CD4-positive, alpha-beta T cell treated with Interleukin-6 at 100 ng/mL for 8 hours (primary cell): ENCODE measurements at places on chromosomes 7 and 10.

GRCh38 chr10:30940256-30940655, 91.4 kb downstream of the ZNF438 start:
- no peak for DNase-seq

GRCh38 chr10:119238577-119238976, 31.2 kb downstream of the GRK5 start:
- no peak for DNase-seq

GRCh38 chr7:131653418-131654248, 97.2 kb upstream of the PODXL start:
- no peak for DNase-seq

DNA sequence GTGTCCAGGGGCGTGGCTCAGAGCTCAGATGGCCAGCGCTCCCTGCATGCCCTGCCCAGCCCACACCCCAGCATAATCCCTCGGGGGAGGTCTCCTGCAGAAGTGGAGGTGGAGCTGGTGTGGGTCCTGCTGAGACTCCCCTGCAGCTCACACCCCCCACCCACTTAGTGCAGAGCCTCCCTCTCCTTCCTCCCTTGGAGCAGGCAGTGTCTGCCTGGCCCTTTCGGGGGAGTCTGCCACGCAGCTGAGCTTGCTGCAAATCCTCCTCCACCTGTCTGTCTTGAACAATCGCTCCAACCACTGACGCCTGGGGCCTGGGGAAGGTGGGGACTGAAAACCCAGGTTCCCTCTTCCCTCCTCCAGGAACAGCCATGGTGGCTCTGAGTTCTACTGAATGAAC, 219.7 kb upstream of the PPP2R2D start:
- no peak for DNase-seq

- no peak for DNase-seq
Observed at GRCh38 chr7:71430246-71430645, 298.3 kb downstream of the GALNT17 start.

DNA sequence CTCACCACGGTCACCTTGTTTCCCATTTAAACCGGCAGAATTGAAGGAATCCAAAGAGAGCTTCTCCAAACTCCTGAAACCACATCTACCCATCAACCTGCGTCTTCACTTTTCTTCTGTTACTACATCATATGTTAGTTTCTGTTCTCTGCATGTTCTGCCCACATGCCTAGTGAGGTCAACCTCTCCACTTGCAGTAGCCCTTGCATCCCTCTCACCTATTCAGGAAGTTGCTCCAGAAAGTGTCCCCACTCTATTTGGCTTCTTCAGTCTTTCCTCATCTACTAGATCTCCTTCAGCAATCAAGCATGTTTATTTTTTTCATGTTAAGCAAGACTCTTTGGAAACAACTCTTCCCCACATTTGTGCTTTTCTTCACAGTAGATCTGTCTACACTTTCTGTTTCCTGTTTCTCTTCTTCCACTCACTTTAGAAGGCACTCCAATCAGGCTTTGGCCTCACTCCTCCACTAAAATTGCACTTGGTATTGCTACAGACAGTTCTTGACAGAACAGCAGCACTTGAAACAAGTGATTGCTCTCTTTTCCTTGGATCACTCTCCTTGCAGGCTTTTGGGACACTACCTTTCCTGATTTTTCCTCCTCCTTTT, 7.5 kb downstream of the SAMD9L start:
- DNase-seq, result no peak

- no peak for DNase-seq
Observed at GRCh38 chr7:149409895-149410294, 51.0 kb downstream of the ZNF777 start.

- DNase-seq, result no peak
Observed at GRCh38 chr7:155590215-155591018, 44.1 kb upstream of the CNPY1 start.

DNA sequence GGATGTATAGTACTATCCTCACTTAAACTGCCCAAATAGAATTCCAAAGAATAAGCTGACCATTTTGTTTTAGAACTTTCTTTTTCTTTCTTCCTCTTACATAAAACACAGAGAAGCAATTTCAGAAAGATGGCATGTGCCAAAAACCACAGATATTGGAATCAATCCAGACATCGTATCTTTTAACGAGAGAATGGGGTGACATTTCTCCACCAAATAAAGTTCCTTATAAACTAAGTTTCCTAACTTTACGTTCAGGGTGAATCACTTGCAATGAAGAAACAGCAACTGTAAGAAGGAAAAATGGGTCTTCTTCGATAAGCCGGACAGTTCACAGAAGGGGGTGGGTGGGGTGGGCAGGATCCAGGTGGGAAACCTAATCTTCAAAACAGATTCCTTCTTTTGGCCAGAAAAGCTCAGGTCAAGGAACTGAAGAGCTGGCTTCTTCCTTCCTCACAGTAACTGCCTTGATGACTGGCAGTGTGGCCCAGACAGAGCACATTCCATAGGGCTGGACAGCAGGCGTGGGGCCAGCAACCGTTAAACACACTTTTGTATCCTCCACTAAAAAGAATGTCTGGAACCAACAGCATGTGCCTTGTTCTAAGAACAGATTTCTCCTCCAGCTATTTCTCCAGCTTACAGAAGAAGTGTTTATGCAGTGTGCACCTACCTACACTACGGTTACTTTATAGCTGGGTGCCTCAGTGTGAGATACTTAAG, 31.5 kb downstream of the CREB3L2 start:
- DNase-seq, result no peak

DNA sequence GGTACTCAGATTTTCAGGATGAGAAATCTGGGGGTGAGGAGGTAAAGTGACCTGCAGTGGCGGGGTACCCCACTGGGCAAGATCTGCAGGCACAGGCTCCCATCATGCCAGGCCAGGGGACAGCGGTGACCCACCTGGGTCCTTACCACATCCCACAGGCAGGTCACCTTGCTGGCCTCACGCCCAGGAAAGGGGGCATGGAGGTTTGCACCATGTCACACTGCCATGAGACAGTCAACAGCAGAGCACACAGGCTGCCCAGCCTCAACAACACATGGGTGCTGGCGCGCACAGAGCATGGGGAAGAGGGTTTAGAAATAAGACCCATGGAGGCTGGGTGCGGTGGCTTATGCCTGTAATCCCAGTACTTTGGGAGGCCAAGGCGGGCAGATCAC, 914 bp downstream of the PKD1L1 start:
- DNase-seq, result no peak

DNA sequence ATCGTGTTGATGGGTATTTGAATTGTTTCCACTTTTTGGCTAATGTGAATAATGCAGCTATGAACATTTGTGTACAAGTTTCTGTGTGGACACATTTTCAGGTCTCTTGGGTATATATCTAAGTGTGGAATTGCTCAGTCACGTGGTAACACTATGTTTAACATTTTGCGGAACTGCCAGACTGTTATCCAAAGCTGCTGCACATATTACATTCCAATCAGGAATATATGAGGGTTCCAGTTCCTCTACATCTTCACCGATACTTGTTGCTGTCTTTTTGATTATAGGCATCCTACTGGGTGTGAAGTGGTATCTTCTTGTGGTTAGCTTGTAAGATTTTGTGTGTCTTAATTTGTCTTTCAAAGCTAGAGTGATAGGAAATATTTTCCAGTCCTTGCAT, 6.8 kb downstream of the PTPN12 start:
- no peak for DNase-seq

GRCh38 chr7:149226840-149227494, 12.5 kb upstream of the ZNF212 start:
- DNase-seq, result no peak

GRCh38 chr10:102085336-102085735, 20.2 kb downstream of the HPS6 start:
- no peak for DNase-seq

GRCh38 chr7:52473756-52474155, 561.7 kb upstream of the POM121L12 start:
- no peak for DNase-seq

- no peak for DNase-seq
Observed at GRCh38 chr10:5013385-5013784, 9.7 kb upstream of the AKR1C2 start.

GRCh38 chr7:140653319-140654108, 12.9 kb upstream of the DENND2A start:
- peak; percentile 48 for DNase-seq

- DNase-seq, result no peak
Observed at GRCh38 chr7:139094596-139094995, 14.9 kb downstream of the ZC3HAV1 start.

GRCh38 chr7:44348851-44349781, 23.7 kb upstream of the CAMK2B start:
- DNase-seq, result no peak

GRCh38 chr7:25242678-25243077, 14.4 kb upstream of the NPVF start:
- DNase-seq, result no peak

DNA sequence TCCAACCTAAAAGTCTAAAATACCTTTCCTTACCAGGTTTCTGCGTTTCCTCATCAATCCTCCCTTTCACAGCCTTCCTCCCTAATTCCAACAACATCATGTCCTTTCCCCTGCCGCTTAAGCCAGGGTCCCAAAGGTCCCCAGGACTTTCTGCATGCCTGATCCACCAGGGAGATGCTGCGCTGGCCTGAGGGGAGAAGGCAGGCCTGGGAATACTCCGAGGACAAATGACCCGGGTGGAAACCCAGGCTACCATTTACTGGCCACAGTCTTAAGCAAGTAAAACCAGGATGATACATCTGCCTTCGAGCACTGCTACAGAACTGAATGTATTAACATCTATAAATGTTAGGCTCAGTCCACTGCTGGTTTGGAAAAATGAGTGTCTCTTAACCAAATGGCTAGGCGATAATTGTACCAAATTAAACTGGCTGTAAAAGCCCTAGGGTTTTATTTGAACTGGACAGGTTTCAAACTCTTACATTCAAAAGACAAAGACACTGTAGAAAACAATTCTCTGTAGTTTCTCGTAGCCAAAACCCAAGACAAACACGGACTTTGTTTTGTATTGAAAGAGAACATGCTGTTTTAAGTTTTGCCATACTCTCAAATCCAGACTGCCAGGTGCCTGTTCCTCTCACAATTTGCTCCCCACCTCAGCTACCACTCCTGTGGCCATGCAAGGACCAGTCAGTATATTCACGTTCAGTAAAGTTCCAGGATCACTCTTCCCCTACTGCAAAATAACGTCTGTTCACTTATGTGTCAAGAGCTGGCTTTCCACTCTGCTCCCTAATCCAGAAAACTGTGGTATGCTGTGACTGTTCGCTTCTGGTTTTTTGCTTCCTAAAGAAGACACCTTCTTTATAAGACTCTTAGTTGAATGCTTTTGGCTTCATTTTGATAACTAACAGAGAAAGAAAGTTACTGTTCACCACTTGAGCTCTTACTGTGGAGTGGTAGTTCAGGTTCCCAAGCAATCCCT, 145.7 kb downstream of the RNF216 start:
- no peak for DNase-seq

DNA sequence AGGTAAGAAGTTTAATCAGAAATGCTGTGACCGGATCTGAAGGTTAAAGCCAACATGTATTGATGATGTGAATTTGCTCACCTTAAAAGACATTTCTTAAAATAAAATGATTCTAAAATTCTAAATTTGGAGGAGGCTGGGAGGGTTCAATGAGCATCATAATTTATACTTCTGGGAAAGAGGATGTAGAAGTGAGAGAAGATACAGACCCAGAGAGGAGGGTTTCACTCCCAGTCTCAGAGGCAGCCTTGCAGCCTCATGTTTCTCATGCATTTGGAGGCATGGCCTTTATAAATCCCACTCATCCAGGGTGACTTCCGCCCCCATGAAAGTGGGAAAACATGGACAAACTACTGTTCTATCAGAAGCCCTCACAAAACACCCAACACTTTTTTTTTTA, 305.6 kb upstream of the PITRM1 start:
- DNase-seq, result no peak
